ENCODE measurements at places on chromosomes 7 and 10.

- no peak for DNase-seq
These were observed 46.8 kb downstream of the CH25H start for GRCh38 chr10:89160339-89160738.

DNA sequence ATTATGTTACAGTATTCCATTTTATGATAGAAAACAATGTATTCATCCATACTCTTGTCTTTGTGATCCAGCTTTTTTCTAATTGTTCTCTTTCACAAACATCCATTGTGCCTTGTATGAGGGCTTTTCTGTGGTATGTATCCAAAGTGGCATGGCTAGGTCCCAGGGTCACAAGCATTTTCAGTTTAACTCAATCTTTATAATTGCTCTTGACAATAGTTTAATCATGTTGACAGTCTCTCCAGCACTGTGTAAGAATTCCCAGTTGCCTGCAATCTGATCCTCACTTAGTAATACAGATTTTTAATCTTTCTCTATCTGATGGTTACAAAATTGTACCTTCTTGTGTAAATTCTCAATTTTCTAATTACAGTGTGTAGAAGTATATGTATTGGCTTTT is 533.4 kb downstream of the NEBL start:
- peak; percentile 36 for DNase-seq

DNA sequence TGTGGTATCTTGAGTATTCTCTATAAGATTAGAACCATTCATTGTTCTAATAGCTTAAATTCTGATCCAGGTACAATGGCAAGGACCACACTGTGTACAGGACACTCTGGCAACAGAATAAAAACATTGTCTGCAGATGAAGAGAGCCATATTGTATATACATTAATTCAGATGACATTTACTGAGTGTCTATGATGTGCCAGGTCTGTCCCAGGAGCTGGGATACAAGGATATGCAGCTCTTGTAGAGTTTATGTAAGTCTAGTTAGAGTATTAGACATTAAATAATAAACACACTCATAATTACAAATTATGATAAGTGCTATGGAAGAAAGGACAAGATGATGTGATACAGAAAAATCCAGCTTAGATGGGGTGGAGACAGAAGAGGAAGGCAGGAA is 184.1 kb downstream of the HIBADH start:
- no peak for DNase-seq

DNA sequence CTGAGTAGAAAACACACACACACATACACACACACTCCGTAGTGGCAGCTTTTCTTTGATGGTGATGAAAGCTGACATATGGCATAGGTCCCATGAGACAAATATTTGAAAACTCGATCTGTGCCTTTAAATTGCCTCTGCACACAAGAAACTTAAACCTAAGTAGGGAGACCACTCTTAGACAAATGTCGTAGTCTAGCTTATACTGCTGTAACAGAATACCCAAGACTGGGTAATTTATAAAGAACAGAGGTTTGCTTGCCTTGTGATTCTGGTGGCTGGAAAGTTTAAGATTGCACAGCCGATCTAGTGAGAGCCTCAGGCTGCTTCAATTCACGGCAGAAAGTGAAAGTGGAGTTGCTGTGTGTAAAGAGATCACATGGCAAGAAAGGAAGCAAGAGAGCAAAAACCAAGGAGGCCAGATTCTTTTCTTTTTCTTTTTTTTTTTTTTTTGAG is 489.4 kb upstream of the SORCS1 start:
- DNase-seq: peak; percentile 45

- no peak for DNase-seq
These were observed 37.7 kb downstream of the EN2 start for GRCh38 chr7:155495440-155496248.

DNA sequence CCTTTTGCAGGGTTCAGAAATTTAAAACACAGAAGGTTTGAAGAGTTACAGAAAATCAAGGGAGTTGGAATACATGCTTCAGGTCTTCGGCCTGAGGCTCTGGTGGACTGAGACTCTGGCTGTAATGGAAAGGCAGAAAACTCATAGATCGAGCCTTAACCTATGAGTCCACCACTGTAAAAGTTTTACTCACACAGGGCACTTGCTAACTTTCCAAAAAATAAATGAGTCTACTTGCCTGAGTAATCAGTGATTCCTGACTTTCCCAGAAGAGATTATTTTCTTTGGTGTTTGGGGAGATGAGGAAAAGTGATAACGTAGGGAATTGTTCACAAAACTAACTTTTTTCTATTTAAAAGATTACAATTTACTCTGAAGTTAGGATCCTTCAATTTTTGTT is 108.0 kb downstream of the MBL2 start:
- DNase-seq: no peak

DNA sequence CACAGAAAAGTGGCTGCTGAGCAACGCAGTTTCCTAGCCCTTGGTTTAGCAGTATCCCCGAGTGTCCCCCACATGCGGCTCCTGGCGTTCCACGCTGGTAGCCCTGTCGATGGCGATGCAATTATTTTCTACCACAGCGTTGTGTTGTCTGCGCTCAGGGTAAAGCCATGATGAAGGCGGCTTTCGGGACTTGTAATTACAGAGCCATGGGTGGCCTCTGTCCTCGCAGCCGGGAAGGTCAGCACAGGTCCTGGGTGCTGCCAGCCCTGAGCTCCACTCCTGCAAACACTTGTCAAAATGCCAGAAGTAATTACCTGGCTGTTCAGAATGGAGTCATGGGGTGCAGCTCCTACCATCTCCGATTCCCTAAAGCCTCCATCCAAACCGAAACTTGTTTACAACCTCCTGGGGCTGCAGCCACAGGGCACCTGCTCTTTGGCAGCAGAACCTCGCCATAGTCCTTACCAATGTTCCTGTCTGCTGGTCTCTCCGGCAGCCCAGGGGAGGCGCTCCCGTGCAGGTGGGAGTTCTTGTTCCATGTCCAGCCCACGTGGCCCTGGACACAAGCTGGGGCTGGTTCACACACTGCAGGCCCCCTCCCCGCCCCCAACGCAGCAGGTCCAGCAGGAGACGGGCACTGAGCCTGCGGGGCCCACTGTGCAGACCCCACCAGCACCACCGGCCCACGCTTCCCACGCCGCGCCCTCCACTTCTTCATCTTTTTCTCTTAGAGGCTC is 512.6 kb downstream of the PTPRN2 start:
- DNase-seq: no peak

DNA sequence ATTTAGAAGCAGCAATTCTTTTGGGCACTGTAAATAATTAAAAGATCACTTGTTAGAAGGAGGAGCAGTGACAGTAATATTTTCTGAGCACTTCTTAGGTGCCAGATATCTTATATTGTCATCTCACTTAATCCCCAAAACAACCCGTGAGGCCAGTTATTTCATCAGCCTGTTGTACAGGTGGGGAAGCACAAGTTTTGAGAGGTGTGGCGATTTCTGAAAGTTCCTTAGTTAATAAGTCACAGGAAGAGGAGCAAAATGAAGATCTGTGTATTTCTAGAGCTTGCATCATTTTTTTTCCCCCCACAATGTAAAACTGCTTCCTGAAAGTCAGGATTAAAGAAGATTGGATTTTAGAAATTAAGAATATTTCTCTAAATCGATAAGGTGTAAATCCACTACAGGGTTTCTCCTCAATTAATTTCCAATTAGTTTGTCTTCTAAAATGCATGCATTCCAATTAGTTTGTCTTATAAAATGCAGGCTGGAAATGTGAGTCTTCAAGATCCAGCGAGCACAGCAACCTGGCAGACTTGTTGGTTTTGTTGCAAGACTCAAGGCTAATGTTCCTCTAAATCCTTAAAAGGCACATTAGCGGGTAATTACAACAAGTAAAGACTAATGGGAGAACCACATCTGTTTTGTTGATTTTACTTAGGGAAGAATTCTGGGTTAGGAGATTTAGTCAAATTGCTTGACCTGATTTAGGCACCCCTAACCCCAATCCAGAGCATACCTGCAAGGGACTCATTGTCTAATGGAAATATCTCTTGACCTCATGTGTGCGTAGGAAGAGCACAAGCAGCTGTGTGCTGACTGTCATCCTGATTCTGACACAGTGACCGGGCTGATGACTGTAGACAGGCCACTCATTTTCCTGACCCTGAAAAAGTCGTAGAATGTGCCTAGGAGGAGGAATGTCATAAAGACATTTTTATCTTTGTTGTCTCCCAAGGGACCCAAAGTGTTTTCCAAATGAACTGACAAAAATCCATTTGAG is 272.0 kb downstream of the BAMBI start:
- no peak for DNase-seq

DNA sequence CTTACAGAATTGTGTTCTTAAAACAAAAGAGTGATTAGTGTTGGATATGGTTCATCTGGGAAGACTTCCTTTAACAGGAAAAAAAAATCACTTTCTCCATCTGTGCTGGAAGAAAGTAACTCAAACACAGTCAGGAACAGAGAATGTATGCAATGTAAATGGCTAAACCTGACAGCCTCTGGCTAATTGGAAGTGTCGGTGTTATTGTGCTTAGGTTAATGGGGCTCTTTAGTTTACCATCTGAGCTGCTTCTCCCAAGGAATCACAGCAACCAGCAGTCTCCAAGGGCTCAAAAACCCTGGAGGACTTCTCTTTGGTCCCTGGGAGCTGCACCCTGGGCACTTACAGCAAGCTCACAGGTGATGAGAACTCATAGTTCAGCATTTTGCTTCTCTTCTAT is 724.5 kb downstream of the LRMDA start:
- no peak for DNase-seq

DNA sequence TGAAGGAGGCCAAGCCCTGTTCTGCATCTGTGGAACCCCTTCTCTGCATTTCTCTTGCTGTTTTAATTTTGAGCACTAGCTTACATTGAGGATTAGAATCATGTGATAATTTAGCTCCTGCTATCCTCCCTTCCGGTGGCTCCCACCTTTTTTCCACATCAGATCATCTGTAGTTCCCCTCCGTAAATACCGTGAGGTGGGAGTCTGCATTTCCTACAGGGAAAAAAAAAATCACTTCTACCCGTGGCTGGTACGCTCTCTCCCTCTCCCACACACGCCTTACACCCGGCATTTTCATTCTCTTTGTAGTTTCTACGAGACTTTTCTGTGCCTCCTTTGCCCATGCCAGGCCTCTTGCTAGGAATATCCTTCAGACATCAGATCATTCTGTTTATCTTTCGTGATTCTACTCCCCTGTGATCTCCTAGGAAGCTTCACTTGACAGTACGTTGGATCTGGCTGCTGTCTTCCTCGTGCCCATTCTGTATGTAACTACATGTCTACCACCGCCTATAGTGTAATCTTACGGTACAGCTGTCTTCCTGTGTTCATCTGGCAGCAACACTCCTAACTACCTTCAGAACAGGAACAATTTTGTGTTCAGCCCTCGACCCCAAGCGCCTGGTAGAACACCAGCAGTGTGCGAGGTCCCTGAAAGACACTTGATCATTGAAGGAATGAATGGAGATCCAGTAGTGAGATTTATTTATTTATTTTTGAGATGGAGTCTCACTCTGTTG is 41.7 kb upstream of the OCM start:
- no peak for DNase-seq

DNA sequence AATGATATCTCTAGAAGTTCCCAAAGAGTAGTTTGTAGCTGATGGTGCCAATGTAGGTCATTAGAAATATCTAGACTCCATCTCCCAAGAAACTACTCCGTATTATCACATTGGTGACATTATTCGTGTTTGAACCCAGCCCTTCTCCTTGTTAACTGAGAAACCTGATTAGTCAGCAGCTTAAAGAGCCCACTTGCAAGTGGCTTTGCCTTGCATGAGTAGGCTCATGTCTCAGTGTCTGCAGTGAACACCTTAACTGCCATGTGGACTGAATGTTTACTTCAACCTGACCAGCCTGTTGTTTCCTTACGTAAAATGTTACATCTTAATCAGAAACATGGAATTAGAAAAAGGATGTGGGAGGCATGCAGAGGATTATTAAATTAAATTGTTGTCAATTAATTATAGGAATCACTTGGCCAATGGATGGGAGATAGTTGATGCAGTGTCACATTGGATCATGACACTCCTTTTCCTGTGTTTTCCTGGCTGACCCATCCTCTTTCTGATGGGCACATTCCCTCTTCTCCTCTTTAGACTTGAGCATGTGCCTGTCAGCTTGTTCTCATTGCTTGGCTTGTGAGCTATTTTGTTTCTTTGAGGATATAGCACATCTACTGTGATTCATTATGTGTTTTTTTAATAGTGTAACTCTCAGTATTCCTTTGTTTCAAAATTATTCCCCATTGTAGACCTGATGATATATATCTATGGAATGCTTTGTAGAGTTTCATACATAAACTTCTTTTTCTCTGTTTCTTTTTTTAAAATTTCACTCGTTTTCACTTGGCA is 18.0 kb downstream of the STARD3NL start:
- DNase-seq: no peak

DNA sequence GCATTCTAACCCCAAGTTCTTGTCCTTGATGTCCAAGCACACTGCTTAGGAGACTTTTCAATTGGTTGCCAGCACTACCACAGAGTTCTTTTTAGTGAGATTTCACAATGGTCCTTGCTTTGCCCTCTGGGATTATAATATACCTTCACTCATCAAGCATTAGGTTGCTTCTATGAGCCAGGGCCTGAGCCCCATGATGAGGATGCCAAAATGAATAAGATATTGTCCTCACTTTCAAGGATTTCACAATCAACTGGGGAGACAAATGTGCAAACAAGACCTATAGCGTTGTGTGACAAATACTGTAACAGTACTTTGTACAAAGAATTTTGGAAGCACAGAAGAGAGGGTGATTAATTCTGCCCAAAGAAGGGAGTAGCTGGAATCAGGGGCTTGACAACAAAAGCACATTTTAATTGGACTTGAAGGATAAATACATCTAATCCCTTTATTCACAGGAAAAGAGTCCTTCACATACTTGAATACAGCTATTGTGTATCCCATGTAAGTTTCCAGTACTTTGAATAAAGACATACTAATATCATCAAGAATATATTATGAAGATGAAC is 263.6 kb upstream of the LRRN3 start:
- no peak for DNase-seq

GRCh38 chr7:26690135-26690805 is 174.1 kb downstream of the SKAP2 start:
- DNase-seq: no peak

- DNase-seq: peak; percentile 13
These were observed 364.2 kb downstream of the AUTS2 start for GRCh38 chr7:69962186-69963065.

Data from pons (tissue), 1 donor.